Activated T-cell treated with anti-CD3 and anti-CD28 coated beads for 4 hours (primary cell): ENCODE measurements at places on chromosomes 3 and 15.

- DNase-seq = no peak
These were observed 168.0 kb upstream of the SMAD3 start for GRCh38 chr15:66897416-66897815.

- DNase-seq = no peak
These were observed 296.7 kb downstream of the PLCL2 start for GRCh38 chr3:17181413-17181907.

GRCh38 chr15:78090422-78091063, 1.8 kb upstream of the SH2D7 start:
- DNase-seq = no peak

GRCh38 chr15:86526938-86527690, 447.4 kb downstream of the AGBL1 start:
- DNase-seq = no peak

DNA sequence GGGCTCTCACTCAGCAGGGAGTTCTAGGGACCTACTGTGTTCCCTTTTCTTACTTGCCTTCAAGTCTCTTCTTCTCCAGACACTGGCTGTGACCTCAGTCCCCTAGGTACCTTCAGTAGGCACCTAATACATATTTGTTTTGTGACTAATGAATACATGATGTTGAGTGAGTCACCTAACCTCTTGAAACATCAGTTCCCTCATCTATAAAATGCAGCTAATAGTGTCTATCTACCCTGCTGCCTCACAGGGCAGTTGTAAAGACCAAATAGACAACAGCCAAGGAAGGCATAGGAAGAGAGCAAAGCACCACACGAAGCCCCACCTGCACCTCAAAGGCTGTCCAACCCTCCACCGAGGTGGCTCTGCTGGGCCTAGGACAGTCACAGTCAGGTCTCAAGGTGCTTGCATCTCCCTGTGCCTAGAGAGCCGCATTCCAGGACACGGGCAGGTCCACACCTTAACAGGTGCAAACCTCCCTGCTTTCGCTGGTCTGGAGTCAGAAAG, 29.1 kb downstream of the DAPK2 start:
- DNase-seq = no peak

DNA sequence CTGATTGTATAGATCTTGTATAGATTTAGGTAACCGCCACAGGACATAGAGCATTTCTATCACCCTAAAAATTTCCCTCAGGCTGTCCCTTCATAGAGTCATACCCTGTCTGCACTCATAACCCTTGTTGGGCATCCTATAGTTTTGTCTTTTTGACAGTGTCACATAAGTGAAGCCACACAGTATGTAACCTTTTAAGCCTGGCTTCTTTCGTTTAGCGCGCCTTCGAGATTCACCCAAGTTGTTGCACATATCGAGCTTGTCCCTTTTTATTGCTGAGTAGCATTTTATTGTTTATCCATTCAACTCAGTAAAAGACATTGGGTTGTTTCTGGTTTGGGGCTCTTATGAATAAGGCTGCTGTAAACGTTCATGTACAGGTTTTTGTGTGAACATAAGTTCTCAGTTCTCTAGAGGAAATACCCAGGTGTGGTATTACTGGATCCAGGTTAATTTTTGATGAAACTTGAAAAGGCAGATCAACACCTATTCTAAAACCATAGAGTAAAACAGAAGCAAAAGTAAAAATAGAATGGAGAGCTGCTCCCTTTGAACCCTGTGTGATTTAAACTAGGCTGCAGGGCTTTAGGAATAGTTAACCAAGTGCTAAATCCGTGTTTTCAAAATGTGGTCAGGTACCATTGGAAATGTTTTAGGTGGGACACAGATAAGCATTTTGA, 49.5 kb downstream of the CD86 start:
- DNase-seq = no peak

DNA sequence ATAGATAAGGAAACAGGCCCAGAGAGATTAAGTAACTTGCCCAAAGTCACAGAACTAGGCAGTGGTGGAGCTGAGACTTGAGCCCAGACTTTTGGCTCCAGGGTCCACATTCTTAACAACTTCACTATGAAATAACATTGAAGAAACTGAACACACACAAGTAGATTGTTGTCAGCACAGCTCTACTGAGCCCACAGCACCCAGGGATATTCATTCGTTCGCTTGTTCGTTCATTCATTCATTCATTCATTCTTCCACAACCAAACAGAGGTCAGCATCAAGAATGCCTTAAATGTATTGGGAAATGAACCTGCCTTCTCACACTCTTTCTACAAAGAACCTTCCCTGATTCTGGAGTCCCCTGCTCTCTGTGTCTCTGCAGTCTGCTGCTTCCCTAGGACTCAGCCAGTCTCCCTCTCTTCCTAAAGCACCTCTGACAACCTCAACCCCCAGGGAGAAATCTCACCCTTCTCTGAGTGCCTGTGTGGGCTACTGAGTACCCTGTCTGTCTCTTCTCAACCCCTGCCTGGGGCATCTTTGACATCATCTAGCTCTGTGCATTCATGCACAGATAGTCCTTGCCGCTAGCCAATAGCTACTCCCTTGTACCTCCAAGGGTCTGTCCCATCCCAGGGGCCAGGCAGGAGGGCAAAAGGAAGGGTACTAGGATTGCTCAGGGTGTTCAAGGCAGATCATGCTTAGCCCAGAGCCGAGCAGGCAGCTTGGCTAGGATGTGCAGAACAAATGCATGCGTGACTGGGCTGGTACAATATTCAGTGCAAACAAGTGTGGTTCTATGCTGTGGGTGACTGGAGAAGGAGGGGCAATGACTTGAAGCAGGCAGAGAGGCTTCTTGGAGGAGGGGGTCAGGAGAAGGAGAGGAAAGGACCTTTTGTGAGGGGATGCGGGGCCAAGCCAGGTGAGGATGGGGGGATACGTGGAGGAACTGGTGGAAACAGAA, 3.4 kb downstream of the LINGO1 start:
- DNase-seq = no peak

- DNase-seq = no peak
These were observed 848 bp upstream of the CADPS start for GRCh38 chr3:62876064-62876463.

GRCh38 chr3:5016211-5017161, 37.2 kb downstream of the BHLHE40 start:
- no peak for DNase-seq

DNA sequence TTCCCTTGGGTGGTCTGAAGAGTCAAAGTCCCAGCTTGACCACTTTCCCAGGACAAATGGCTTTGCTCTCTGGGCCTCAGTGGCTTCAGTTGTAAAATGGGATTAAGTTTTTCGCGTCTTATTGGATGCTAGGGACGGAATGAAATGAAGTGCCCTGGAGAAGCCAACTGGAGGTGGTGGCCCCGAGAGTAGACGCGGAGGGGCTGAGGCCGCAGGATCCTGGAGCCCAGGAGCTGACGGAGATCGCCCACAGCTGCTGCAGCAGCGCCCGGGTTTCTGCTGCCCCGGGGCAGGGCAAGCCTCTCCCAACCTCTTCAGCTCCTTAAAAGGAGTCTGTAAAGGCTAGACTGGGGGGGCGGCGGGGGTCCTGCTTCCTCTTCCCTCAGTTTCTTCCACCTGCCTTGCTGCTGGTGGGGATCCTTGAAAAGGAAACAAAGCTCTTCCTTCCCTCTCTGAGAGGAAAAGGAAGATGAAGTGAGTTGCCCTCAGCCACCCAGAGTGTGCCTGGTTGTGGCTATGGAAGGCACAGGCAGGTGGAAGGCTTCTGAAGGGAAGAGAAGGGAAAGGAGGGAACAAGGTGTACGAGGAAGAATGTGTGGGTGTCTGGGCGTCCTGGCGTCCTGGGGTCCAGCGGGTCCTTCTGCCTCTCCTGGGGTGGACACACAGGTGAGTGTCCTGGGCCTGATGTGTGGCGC, 967 bp upstream of the BNC1 start:
- no peak for DNase-seq

DNA sequence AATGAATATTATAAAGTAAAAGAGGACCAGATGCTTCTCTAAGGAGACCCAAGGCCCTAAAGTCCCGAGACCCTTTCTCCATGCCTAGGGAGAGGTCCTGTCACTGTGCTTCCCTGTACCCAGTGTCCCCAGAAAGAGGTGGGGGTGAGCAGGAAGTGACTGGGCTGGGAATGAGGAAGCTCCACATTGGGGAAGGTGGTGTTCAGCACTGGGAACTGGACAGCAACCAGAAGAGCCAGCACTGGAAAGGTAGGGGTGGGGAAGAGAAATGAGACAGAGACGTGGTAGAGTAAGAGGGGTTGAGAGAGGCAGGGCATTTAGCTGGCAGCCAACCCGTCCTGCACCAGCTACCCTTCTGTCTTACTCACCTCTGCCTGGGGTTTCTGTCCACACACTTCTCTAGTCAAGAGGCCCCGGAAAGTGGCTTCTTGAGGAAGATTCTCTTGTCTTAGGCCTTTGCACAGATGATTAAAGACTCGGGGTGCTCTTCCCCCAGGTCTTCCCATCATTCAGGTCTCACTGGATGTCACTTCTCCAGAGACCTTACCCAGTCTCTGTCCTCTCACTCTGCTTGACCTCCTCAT, 12.2 kb downstream of the RRP9 start:
- no peak for DNase-seq

- DNase-seq = no peak
These were observed 1.1 kb downstream of the PLSCR2 start for GRCh38 chr3:146468234-146468633.

DNA sequence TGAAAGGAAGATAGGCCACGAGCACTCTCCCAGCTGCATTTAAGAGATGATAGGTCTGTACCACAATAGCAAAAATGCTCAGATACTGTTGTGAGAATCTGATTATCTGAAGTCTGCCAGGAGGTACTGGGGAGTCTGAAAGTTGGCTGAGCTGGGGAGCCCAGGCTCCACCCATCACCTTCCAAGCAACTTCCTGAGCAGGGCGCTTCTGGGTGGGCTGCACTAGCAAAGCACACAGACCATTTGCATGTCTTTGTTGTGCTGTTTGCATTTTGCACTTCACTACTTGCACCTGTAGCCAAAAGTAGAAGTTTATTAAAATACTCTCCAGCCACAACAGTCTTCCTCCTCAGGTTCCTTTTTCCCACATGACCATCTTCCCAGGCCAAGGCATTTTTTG, 133.2 kb downstream of the ALDH1A2 start:
- no peak for DNase-seq

GRCh38 chr3:139538733-139539132, 809 bp downstream of the RBP1 start:
- DNase-seq = no peak

GRCh38 chr3:128078322-128078721, 26.1 kb downstream of the SEC61A1 start:
- no peak for DNase-seq

DNA sequence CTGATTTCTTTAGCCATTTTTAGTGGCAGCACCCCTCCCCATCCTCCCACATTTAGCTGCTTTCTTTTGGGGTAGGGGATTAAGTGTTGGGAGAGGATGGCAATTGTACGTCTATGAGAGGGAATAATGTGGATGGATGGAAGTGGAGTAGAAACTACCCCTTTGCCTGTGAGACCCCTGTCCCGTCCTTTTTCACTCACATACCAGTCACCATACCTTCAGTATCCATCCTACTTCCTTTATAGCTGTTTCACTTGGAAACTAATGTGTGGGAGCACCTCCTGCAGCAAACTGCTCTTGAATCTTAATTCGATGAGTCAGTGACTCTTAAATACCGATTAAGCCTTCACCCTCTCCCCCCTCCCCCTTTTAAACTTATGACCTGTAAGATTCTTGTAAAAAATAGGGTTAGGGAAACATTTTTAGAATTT, 730 bp downstream of the SPRED1 start:
- no peak for DNase-seq

DNA sequence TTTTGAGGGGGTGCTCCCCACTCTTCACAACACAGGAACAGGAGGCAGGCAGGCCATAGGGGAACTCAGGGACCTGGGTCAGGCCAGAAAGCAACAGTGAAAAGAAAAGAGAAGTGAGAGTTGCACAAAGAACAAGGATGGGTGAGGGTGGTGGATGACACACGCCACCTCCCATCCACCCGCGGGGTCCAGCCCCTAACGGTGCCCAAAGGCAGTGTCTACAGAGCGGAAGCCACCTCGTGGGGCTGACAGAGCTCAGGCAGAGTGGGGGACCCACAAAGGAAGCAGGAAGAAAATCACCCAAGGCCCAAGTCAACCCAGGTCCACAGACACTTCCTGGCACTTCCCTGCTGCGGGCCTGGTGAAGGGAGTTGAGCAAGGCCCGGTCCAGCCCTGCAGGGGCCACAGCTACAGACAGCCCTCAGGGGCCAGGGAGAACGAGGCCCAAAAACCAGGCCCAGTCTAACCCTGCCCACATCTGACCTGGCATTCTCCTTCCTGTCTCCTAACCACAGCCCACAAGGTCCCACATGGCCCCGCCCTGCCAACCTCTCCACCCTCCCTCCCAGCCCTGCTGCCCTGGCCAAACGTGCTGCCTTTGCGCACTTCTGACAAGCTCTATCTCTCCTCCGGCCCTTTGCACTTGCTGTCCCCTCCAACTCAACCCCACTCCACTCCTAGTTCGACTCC, 5.9 kb downstream of the NUP210 start:
- DNase-seq = peak; percentile 46

DNA sequence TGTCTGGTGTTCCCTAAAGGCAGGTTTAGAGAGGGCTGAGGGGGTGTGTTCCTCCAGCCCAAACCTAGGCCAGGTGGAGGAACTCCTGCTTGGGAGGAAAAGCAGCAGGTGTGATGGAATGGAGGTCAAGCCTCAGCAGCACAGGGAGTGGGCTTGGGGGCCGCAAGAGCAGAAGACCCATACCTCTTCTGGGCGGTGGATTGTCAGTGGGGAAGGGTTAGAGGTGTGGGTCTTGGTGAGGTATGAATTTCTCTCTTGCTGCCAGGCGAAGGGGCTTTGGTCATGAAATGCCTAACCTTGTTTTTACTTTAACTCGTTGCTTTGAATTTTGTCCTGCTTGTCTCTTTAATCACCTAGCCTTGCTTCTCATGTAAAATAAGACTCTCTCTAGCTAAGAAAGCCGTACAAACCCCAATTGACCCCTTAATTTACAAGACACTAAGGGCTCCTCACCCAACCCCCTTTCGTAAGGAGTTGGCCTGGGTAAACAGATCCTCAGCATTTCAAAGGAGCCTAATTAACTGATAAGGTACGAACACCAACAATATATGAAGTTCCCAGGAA, 38.9 kb downstream of the DHX30 start:
- DNase-seq = no peak

- no peak for DNase-seq
These were observed 119.1 kb downstream of the RASA2 start for GRCh38 chr3:141605883-141606282.

DNA sequence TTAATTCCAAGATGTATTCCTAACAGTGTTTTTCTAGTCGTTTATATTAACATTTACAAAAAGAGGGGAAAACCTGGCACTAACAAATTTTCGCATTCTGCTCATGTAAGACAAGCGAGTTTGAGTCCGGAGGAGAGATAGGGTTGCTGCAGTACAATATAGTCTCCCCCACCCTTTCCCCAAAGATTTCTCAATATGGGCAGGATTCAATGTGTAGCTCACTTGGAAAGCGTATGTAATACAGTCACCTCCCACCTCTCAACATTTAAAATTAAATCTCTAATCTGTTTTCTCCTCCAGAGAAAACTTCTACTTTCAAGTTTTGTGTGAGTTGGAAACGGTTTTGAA, 57.9 kb downstream of the CMSS1 start:
- DNase-seq = no peak

DNA sequence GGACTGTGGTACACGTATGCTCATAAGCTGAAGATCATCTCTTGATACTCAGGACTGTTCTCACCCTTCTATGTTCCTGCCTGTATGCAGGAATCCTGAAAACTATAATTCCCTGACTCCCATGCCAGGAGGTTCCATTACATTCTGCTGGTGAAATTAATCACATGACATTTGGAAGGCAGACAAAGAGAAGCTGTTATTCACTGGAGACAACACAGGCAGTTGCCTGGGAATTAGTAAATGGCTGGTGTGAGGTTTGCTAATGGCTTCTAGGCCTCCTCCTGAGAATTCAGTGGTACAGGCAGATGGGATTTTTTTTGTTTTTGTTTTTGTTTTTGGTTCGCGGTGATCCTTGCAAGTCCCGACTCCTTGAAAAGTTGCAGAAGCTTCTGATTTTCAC, 91.4 kb downstream of the CTNNB1 start:
- DNase-seq = no peak
